Activated T-helper 1 cell treated with anti-CD3 and anti-CD28 coated beads, Interleukin-2, amount 50 U/mL, for 16 hours (primary cell): ENCODE measurements at places on chromosomes 4 and X.

DNA sequence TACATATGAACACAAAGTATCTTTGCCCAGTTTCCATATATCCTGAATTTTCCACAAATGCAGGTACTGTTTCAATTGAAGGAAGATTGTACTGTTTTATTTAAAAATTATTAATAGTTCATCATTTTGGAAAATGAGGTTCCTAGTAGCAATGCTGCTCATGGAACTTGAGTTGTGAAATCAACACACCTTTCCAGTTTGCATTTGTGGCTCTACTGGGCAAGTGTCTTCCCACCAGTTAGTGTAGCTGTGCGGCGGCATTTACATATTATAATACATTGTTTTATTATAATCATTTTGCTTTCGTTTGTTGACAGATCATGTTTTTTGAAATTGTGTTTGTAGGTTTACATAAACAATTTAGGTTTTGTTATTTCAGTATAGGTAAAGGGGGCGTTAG, 2.0 kb upstream of the DDX3X start:
- no peak for DNase-seq

GRCh38 chr4:102734116-102734515, 26.7 kb downstream of the MANBA start:
- DNase-seq: no peak

DNA sequence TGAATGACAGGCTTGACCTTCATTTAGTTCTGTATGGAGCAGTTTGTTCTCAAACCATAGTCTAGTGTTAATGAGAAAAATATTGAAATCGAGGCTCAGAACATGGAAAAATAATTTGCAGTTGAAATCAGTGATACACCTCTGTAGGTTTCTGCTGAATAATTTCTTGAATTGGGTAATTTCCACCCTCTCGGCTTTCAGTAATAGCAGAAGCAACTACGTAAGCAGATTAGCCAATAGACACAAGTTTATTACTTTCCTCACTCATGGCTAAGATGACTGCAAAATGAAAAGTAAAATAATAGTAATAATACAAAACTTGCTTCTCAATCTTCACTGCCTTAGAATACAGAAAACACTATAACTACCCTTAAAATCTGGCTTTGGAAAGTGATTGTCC, 46.0 kb downstream of the USP38 start:
- DNase-seq: no peak

DNA sequence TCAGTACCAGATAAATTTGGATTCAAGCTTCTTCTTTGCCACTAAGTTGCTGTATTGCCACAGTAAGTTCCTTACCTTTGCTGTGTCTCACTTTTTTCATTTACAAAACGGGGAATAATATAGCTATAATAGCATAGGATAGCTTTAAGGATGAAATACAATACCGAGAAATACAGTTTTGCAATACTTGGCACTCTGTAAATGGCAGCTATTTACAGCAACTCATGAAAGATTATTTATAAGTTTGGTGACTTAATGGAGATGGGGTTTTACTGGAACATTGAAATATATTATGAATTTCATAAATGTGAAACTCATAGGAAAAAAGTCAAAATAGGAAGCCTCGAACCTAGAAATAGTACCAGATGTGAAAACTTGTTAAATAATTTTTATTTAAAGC, 27.6 kb downstream of the ANXA10 start:
- DNase-seq: no peak

GRCh38 chrX:69116077-69116476, 49.2 kb downstream of the PJA1 start:
- no peak for DNase-seq

GRCh38 chr4:175614890-175615289, 197.2 kb downstream of the GPM6A start:
- no peak for DNase-seq

- DNase-seq: no peak
These were observed 175.3 kb upstream of the FGF13 start for GRCh38 chrX:138886769-138887168.

GRCh38 chr4:171983935-171984805, 171.0 kb downstream of the GALNTL6 start:
- no peak for DNase-seq

DNA sequence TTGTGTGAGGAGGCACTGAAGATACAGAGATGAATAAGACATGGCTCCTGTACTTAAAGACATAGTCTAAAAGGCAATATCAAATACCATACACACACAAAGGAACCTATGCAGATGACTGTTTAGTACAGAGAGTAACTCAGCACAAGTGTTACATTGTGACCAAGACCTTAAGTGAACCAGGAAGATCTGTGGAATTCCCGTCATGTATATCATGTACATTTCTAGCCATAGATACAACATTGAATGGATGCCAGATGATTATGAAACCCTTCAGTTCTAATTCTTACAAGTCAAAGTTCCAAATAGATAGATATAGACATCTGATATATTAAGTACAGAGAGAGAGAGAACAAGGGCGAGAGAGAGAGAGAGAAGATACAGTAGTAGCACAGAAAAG, 73.2 kb downstream of the PAK3 start:
- no peak for DNase-seq

DNA sequence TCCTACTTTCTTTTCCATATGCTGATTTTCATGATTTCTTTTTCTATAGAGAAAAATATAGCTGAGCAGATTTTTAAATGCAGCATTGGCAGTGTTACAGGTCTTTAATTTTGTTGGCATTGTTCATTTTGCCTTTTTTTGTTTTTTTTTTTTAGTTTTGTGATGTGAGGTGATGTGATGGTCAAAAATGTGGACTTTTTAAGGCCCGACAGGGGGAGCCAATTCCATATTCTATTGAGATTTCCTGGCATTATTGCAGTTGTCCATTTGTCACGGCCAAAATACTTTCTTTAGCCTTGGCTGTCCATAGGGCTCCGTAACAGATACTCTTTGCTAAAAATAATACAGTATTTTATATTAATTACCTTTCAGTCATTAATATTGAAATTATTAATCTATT, 47.8 kb downstream of the SLIT2 start:
- DNase-seq: no peak

GRCh38 chrX:10750581-10750980, 130.2 kb upstream of the MID1 start:
- DNase-seq: no peak

DNA sequence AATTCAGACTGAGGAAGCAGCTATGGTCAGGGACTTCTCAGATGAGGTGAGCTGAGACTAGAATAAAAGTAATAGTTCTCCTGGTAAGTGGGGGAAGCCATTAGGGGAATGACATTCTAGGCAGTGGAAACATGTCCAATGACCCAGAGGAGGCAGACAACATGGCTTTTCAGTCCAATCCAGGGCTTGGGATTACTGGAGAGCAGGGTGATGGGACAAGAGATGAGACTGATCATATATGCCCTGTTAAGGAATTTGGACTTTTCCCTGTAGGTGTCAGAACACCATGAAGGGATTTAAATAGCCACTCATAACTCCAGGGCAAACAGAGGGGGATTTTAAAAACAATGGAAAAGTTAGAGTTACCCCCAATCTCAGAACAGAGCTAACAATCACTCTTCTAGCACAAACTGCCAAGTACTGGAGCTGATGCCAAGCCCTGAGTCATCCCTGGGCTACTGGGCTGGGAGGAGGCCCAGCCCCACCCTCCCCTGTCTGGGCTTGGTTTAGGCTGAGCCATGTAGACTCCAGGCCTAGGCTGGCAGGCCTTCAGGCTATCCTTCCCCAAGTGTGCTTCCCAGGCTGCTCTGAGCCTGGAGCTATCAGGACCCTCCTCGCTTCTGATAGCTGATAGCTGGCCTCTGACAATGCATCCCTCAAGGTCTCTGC, 22.7 kb upstream of the MSN start:
- DNase-seq: no peak
